ENCODE measurements at places on chromosomes 16 and 17.

GRCh38 chr16:9885467-9885866 lies 296.8 kb downstream of the GRIN2A start:
- no peak for DNase-seq

GRCh38 chr17:3592216-3592860 lies 16.9 kb downstream of the TRPV1 start:
- DNase-seq = no peak

DNA sequence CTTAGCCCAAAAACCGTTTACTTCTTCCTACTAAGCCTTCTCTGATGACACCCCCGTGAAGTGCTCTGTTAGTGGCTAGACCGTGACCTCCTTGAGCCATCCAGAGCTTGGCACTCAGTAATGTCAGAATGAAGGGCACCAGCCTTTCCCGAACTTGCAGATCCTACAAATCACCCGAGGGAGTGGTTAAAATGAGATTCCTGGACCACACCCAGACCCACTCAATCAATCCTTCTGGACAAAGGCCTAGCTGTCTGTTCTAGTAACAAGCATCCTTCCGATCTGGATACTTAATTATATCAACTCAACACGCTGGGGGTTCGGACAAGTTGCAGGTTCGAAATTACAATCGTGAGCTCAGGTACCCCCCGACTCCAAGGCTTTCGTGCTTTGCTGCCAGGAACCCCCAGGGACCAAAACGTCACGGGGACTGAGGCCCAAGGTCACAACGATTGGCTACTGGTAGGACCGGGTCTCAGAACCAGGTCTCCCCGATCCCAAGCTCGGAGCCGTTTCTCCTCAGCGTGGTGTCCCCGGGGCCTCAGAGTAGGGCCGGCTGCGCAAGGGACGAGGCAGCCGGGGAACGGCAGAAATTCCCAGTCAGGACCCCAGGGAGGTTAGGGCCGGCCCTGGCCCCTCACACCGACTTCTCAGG lies 527 bp downstream of the CIAPIN1 start:
- no peak for DNase-seq

DNA sequence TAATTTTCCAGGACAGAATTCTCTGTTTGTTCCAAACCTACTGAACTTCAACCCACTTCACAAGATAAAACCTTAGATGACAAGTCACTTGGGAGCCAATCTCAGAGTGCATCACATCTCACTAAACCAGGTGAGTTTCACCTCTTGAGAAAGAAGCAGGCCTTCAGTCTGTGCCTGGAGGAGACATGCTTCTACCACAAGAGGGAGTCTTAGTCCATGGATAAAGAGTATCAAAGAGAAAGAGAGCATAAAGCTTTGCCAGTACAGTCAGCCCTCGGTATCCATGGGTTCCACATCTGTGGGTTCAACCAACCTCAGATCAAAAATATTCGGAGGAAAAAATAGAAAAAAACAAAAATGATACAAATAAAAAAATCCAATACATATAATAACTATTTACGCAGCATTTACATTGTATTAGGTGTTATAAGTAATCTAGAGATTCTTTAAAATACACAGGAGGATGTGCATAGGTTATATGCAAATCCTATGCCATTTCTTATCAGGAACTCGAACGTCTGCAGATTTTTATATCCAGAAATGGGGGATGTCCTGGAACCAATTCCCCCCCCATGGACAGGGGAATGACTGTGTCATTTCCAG lies 37.7 kb downstream of the DUSP14 start:
- DNase-seq = no peak

DNA sequence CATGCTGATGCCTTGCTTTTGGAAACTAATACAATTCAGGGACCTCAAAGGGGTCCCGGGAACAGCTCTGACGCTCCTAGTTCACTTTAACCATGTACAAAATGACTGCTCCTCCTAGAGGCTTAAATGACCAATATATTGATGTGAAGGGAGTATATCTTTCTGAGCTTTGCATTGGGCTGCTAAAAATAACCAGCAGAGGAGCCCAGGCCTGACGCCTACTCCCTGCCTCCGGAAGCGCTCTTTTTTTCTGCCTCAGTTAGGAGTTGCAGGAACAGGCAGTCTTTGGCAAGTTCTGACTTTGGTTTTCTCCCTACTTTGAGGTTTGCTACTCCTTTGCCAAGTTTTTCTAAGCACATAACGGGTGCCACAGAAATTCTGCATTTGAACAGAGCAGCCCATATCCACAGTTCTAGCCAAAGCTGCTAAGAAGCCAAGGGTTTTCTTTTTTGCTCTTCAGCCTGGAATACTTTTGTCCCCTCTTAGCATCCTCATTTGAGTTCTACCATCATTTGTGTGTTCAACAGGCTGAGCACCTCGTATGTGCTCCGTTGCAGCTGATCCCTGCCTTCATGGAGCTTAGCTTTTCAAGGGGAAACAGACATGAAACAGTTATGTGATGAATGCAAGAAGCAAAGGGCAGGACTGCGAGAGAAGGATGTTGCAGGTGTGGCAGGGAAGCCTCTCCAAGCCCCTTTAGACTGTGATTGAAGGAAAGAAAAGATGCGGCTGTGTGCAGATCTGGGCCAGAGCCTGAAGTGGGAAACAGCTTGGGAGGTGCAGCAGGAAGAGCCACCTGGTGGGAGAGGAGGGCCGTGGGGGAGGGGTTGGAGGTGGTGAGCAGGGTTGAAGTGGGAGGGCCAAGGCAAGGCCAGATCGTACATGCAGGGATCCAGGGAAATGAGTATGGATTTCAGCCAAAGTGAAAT lies 2.8 kb upstream of the NAGPA start:
- DNase-seq = peak; percentile 55

DNA sequence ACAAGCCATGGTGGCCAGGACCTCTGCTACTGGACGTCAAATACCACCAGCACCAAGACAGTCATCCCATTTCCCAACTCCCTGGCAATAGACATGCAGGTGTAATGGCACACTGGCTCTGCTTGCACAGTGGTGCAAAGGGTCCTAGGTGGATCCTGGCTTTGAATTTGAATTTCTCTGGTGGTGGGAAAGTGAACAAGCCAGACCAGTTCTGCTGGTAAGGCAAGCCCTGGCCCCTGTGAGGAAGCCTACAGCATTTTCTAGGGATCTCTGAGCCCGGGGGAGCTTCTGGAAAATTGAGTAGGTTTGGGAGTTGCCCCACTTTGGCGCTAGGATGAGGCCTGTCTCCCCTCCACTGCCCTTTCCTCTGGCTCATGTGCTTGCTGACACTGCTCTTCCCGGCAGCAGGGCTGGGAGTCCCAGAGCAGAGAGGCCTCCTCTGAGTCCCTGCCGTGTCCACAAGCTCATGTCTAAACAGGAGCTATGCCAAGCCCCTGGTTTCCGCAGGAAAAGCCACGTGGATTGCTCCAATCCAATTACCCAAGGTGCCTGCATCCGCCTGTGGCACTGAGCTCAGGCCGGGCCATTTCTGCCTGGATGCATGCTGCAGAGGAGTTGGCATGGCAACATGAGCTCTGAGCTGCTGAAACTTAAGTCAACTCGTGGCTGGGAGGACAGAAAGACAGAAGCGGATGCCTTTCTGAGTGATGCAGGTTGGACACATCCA lies 67.0 kb downstream of the PRMT7 start:
- DNase-seq = no peak

GRCh38 chr16:53958341-53958880 lies 254.5 kb downstream of the FTO start:
- no peak for DNase-seq

GRCh38 chr17:37213927-37214326 lies 161.9 kb upstream of the C17orf78 start:
- DNase-seq = no peak

DNA sequence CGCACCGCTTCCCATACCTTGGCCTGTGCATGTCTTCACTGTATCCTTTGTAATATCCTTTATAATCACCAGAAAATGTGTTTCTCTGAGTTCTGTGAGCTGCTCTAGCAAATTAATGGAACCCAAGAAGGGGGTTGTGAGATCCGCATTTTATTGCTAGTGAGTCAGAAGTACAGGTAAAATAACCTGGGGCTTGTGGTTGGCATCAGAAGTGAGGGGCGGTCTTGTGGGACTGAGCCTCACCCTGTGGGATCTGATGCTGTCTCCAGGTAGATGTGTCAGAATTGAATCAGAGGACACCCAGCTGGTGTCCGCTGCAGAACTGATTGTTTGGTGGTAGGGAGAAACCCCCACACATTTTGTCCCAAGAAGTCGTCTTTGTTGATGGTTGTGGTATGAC lies 382.4 kb downstream of the SNX29 start:
- no peak for DNase-seq

DNA sequence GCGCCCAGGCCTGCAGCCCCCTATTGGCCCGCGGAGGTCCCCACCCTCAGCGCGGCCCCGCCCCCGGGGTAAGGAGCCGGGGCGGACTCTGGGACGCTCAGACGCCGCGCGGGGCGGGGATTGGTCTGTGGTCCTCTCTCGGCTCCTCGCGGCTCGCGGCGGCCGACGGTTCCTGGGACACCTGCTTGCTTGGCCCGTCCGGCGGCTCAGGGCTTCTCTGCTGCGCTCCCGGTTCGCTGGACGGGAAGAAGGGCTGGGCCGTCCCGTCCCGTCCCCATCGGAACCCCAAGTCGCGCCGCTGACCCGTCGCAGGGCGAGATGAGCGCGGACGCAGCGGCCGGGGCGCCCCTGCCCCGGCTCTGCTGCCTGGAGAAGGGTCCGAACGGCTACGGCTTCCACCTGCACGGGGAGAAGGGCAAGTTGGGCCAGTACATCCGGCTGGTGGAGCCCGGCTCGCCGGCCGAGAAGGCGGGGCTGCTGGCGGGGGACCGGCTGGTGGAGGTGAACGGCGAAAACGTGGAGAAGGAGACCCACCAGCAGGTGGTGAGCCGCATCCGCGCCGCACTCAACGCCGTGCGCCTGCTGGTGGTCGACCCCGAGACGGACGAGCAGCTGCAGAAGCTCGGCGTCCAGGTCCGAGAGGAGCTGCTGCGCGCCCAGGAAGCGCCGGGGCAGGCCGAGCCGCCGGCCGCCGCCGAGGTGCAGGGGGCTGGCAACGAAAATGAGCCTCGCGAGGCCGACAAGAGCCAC lies at the start of gene NHERF1:
TSS of gene NHERF1 (plus strand) at position 100 of the 750 bp plus-strand sequence. CDS start at position 319, 219 bp downstream.
- DNase-seq = peak; percentile 82

DNA sequence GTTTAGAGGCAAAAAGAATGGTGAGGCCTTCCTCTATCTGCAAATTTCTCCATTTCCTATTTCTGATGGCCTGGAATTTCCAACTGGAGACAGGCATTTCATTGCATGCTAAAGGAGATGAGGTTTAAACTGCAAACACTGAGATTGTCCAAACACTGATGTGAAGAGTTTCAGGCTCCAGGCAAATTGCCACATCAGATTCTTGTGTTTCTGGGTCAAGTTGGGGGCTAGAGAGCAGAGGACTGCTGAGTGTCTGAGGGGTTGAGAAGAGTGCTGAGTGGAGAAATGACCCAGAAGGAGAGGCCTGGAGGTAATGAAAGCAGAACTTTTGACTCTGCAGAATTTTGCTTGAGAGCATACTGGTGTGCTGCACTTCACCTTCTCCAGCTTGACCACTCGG lies 216.7 kb upstream of the MPHOSPH6 start:
- no peak for DNase-seq

DNA sequence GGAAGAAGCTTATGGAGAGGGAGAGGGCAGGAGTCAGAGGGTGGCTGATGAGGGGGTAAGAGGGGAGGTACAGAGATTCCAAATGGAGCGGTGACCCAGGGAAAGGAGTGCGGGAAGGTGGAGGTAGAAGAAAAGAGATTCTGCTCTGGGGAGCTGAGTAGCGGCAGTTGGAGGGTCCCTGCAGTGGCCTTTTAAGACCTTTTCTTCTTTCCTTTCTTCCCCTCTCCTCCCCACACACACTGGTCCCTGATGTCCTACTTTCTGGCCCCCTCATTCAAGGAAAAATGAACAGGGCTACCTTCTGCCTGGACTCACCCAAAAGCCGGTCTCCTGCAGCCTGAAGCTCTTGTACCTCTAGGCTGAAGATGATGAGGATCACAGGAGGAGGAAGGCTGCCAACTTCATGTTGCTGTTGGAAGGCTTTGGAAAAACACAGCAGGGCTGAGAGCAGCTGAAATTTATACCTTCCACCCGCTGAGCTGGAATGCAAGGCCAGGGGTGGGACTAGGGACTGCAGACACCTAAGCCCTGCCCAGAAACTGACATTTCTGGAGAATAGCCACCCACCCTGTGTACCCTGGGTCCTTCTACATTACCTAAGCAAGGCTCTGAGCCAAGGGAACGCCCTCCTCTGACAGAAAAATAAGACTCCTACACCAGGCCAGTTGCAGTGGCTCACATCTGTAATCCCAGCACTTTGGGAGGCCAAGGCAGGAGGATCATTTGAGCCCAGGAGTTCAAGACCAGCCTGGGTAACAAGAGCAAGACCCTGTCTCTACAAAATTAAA lies 9.4 kb upstream of the HEATR6 start:
- no peak for DNase-seq

DNA sequence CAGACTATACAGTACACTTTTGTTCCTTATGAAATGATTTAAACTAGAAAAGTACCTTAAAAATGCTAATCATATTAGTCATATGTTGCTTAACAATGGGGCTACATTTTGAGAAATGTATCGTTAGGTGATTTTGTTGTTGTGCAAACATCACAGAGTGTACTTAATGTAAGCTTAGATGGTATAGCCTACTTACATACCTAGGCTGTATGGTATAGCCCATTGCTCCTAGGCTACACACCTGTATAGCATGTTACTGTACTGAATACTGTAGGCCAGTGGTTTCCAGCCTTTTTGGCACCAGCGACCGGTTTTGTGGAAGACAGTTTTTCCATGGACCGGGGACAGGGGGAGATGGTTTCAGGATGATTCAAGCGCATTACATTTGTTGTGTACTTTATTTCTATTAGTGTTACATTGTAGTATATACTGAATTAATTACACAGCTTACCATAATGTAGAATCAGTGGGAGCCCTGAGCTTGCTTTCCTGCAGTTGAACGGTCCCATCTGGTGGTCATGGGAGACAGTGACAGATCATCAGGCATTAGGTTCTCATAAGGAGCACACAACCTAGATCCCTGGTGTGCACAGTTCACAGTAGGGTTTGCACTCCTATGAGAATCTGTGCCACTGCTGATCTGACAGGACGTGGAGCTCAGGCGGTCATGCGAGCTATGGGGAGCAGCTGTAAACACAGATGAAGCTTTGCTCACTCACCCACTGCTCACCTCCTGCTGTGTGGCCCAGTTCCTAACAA lies 35.0 kb upstream of the MRC2 start:
- no peak for DNase-seq

GRCh38 chr17:44081681-44082080 lies 11.1 kb downstream of the G6PC3 start:
- DNase-seq = no peak

DNA sequence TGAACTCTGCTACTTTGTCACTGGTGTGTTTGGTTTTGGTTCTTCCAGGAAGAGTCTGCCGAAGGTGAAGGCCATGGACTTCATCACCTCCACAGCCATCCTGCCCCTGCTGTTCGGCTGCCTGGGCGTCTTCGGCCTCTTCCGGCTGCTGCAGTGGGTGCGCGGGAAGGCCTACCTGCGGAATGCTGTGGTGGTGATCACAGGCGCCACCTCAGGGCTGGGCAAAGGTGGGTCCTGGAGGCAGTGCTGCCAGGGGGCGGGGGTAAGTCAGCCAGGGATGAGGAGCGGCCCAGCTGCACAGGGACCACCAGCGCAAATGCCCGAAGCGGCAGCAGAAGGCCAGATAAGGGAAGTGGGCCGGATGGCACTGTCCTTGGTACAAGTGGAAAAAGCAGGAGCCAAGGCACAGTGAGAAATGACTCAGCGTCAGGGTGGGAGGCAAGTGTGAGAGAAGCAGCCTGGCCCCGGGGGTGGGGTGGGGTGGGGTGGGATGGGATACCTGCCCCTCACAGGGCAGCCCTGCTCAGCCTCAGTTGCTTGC lies 41.9 kb downstream of the TMEM11 start:
- DNase-seq = no peak

- no peak for DNase-seq
Observed at GRCh38 chr17:80868022-80868609, 123.5 kb upstream of the CHMP6 start.

- DNase-seq = no peak
Observed at GRCh38 chr17:50840311-50840851, 5.0 kb downstream of the WFIKKN2 start.

Data from occipital lobe (tissue), 3 donors.